Stimulated activated CD4-positive, alpha-beta T cell treated with anti-CD3 and anti-CD28 coated beads, Interleukin-2, amount 100 ng/mL, for 24 hours (primary cell): ENCODE measurements at places on chromosomes 4 and X.

DNA sequence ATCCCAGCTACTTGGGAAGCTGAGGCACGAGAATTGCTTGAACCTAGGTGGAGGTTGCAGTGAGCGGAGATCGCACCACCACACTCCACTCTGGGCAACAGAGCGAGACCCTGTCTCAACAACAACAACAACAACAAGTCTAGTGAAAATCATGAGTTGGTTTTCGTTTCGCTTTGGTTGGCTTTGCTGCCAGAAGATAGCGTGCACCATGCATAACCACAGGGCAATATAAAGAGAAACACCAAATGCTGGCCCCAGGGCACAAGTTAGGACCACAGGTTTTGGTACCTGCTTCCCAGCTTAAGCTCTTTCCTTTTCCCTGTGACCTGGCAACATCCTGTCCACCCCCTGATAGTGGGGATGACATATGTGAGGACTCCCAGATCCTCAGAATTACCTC, 21.5 kb upstream of the HMGB3 start:
- DNase-seq = no peak

DNA sequence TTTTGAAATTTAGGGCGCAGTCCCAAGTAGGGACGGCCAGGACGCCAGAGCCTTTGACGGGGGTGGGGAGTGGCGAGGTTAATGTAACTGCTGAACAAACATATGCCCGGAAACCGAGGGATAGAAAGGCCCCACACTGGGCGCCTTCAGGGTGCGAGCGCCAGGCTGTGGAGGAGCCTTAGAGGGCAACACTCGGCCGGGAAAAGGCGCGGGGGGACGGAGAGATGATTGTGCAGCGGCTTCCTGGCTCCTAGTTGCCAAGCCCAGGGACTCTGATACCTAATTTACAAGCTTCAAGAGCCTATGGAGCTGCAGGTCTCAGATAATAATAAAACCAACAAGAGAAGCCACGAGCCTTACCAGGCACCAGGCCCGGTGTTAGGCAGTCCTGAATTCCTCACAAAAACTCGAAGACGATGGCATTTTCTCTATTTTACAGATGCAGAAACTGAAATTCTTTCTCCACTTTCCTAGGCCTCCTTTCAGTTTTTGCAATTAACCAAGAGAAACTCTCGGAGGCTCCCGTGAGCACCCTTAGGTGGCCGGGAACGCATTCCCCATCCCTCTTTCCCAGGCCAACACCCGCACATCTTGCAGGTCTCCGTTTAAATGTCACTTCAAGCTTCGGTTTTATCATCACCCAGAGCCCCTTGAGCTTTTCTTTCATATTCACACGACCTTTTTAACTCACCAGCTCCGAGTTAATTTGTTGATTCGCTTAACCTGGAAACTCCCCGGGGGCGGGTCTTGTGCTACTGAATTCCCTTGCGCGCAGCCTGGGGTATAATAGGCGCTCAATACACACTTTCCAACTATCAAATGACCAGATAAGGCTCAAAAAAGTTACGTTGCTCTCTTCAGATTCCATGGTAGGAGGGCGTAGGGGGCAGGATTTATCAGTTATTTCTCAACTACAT, 6.4 kb upstream of the GSX2 start:
- peak; percentile 53 for DNase-seq

DNA sequence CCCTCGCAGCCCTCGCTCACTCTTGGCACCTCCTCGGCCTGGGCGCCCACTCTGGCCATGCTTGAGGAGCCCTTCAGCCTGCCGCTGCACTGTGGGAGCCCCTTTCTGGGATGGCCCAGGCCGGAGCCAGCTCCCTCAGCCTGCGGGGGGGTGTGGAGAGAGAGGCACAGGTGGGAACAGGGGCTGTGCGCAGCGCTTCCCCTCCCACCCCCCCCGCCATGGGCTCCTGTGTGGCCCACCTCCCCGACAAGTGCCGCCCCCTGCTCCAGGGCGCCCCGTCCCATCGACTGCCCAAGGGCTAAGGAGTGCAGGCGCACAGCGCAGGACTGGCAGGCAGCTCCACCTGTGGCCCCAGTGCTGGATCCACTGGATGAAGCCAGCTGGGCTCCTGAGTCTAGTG, 220.2 kb downstream of the STPG2 start:
- no peak for DNase-seq

DNA sequence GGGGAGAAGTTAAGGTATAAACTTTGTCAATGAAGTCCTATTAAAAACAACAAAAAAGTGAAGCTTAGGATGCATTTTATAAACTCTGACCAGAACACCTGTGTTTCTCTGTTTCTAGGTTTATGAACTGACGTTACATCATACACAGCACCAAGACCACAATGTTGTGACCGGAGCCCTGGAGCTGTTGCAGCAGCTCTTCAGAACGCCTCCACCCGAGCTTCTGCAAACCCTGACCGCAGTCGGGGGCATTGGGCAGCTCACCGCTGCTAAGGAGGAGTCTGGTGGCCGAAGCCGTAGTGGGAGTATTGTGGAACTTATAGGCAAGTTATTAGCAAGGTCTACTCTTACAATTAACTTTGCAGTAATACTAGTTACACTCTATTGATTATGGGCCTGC, 46.6 kb downstream of the HTT start:
- no peak for DNase-seq
